T-helper 2 cell (primary cell): ENCODE measurements at places on chromosomes 6 and 20.

GRCh38 chr20:16301986-16302385, 271.3 kb downstream of the KIF16B start:
- DNase-seq, result no peak

DNA sequence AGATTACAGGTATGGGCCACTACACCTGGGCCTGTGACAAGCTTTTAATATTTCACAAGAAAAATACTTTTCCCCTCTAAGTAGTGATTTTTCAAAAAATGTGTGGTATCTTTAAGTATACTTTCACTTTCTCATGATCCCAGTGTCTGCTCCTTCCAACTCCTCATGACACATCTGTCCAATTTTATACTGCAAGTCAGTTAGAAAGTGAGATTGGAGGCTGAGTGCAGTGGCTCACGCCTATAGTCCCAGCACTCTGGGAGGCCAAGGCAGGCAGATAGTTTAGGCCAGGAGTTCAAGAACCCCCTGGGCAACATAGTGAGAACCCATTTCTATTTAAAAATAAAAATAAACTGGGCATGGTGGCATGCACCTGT, 20.2 kb downstream of the PIM1 start:
- DNase-seq, result no peak

GRCh38 chr6:25788305-25788922, 33.9 kb downstream of the SLC17A4 start:
- DNase-seq, result no peak

DNA sequence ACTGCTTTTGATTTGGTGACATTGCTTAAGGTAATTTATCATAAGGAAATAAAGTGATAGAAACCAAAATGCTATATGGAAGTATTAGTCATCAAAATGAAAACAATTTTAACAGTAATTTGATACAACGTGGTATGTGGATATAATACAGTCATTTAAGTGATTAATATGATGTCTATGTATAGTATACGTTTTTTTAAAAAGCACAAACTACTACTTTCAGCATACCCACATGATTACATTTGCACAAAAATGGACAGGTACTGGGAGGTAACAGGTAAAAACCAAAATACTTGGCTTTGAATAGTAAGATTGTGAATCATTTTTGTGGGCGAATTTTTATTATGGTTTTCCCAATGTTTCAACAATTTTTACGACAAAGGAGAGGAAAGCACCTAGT, 97.6 kb downstream of the OGFRL1 start:
- DNase-seq, result no peak

DNA sequence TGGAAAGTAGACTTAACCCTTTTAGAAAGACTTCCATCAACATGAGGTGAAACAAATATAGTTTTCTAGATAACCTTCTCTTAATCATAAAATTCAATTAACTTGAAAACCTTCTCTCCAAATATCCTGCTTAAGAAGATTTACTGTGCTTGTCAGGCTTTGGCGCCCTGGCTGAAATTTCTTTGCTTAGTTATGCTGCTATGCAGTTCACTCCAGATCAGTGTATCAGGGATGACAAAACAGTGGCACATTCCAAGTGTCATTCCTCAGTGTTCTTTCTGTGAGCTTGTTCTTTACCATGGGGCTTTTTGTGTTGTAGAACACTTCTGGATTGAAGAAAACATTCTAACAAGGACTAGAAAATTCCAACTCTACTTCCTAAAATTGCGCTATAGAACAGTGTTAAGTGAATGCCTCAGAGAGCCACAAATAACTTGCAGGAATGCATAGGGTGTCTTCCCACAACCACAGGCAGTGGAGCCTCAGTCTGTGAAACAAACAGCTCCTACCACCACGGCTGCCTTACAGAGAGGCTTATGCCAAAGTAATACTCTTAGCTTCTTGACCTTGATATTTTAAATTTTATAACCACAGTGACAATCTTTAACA, 443.6 kb downstream of the CDC5L start:
- DNase-seq, result no peak

GRCh38 chr6:16547587-16547986, 213.7 kb downstream of the ATXN1 start:
- DNase-seq, result no peak

DNA sequence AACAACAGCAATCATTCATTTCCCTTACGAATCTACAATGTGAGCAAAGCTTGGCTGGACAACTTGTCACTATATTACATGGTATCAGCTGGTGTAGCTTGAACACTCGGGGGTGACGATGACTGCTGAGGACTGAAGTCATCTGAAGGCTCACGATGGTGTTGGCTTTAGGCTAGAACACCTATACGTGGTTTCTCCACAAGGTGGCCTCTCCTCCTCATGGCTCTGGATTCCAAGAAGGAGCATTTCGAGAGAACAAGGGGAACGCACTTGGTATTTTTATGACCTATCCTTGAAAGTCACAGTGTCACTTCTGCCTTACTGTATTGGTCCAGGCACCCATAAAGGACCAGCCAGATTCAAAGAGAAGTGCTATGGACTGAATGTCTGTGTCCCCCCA, 37.5 kb upstream of the ADGRF1 start:
- no peak for DNase-seq

DNA sequence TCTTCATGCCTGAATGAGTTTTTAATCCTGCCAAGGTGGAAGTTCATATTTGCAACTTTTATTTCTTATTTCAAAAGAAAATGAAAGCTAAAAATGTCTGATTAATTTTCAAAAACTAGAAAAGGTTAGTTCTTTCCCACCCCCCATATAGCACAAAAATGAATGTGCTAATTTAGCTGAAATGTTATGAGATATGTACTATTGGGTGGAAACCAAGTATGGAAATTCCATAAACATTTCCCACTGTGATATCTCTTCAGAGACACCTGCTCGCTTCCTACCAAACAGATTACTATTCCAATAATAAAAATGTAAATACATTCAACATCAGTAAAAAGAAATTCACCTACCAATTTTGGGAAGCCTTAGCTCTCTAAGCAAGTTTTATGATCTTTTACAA, 678.6 kb upstream of the ID4 start:
- DNase-seq, result no peak

DNA sequence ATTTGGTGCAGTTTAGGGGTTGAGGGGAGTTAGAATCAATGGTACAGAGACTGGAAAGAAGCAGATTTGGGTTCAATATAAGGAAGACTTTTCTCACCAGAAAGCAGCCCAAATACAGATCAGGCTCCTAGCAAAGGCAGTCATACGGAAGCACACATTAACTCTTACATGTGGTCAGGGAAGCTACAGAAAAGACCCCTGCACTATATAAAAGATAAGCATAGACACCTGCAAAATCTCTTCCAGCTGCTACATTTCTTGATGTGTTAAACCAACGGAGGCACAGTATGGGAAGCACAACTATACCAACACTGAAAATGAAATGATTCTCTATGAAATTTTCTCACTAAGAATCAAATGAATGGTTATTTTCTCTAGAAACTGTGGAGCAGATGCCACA, 150.8 kb downstream of the GMDS start:
- DNase-seq, result no peak

DNA sequence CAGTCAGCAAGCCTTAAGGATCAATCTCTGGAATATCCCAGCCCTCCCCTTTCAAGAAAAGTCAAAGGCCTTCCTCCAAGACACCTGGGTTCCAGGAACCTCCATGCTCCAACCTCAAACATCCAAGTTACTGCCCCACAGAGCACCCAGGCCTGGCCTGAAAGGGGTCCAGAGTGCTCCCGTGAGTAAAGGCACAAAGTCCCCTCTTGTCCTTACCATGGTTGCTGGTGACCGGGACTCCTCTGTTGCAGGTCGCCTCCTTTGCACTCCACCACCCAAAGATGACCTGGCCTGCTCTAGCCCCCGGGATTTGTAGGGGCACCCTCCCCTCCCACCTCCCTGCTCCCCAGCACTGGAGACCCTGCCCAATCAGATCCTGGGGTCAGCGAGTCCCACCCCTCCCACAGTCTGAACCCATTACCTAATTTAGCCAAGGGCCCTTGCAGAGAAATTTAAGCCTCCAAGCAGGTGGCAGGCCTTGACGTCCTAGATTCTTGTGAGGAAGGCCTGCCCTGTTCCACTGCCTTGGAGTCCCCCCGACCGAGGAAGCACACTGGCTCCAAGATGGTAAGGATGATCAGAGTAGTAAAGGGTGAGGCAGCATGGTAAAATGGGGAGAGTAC, at the start of gene TNNC2:
TSS of gene TNNC2 (minus strand) at position 283 of the 623 bp plus-strand sequence. CDS start at position 219, 64 bp downstream.
- no peak for DNase-seq

DNA sequence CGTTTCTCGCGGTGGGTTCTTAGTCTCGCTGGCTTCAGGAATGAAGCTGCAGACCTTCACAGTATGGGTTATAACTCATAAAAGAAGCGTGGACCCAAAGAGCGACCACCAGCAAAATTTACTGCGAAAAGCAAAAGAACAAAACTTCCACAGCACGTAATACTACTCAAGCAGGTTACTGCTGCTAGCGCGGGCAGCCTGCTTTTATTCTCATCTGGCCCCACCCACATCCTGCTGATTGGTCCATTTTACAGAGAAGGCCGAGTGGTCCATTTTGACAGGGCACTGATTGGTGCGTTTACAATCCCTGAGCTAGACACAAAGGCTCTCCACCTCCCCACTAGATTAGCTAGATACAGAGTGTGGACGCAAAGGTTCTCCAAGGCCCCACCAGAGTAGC, 17.4 kb downstream of the LY86 start:
- DNase-seq, result no peak

DNA sequence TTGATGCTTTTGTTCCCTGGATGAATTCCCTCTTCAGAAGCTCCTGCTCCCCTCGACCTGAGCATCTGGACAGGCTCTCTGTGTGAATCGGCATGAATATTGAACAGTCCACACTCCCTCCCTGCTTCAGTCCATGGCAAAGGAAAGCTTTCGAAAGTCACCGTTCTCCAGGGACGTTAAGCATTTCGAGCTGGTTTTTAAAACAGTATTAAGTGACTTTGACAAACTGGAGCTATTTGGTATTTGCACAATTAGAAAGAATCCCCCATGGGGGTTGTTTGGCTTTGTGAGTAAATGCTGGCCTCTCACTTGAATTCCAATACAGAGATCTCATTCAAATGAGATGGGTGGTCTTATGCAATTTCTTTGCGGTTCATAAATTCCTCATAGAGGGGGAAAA, 85.3 kb upstream of the TIAM2 start:
- no peak for DNase-seq

GRCh38 chr6:41655646-41656001, 17.4 kb downstream of the MDFI start:
- DNase-seq, result no peak
